ENCODE measurements at places on chromosomes 16 and 17.

- DNase-seq, result no peak
Measured at GRCh38 chr16:64469351-64469750, 652.5 kb downstream of the CDH11 start.

DNA sequence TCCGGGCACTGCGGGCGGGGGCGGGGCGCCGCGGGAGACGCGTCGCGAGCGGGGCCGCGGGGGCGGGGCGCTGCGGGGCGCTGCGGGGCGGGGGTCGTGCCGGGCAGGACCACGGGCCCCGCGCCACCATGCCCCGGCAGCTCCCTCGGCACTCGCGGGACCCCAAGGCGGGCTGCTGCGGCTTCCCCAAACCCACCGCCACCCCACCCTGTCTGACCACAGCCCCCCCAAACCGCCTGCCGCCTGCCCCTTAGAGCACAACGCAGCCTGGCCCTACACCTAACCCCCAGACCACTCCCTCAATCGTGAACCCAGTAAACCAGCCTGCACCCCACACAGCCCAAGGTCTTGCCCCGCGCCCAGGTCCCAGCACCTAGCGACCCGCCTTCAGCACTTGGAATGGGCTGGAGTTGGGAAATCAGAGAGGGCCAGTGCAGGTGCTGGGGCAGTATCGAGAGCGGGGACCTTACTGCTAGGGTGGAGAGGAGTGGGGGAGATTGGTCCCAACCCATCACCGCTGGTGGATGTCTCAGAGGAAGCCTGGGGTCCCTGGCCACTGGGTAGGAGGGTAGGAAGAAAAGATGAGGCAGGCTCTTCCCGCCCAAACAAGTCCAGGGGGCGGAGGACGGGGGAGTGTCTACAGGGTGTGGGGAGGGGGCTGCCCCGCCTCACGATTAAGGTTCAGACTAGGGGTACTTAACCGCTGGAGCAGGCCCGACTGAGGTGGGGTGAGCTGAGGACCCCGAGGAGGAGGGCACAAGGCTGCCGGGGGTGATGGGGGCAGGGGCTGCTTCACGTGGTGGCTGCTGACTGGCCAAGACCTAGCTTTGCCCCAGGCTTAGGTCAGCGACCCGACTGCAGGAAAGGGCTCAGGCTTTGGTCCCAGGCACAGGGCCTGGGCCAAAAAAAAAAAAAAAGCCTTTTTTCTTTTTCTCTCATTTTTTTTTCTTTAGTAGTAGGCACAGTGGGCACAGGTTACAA, 539 bp upstream of the VAMP2 start:
- DNase-seq, result peak; percentile 72

DNA sequence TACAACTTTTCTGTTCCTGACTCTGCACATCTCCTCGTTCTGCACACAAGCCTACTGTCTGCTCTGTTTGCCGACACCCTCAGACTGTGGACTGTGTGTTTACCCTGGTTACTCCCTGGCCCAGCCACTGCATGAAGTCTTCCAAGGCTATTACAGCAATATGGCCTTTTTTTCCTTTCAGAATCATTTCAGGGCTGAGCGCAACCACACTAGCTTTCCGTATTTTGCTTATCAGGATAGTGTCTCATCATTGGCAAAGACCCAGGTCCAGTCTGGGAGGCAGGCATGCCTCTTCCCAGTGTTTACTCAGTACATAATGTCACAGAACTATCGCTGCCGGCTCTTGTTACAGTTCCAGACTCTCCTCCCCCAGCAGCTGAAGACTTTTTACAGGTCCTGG, 10.1 kb downstream of the DNAH9 start:
- DNase-seq, result no peak

- DNase-seq, result no peak
Measured at GRCh38 chr16:57652695-57653471, 15.2 kb upstream of the ADGRG3 start.

GRCh38 chr17:40399185-40399584, 18.5 kb downstream of the TOP2A start:
- DNase-seq, result no peak

- no peak for DNase-seq
Measured at GRCh38 chr16:50599494-50599893, 51.3 kb downstream of the NKD1 start.

GRCh38 chr17:63537001-63537400, 13.3 kb upstream of the DCAF7 start:
- DNase-seq, result no peak

- DNase-seq, result no peak
Measured at GRCh38 chr16:79587897-79588296, 12.6 kb downstream of the MAF start.

DNA sequence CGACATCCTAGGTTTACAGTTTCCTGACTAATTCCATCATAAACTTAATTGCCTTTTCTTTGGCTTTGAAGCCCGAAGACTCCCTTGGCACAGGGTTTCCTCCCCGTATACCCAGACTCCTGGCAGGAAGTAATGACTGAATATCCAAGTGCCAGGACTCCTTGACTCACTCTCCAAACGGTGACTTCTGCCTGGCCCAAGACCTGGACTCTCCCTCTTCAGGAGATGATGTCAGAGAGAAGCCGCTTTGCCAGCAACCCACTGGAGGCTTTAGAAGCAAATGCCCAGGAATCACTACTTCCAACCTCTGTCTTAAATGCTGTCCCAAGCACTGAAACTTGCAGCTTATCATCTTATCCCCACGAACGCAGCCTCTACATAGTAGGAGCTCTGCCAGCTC, 146.5 kb downstream of the RGS9 start:
- DNase-seq, result no peak

- no peak for DNase-seq
Measured at GRCh38 chr17:30326809-30327208, 7.0 kb downstream of the TMIGD1 start.

- DNase-seq, result no peak
Measured at GRCh38 chr17:55437159-55437605, 15.5 kb upstream of the MMD start.

DNA sequence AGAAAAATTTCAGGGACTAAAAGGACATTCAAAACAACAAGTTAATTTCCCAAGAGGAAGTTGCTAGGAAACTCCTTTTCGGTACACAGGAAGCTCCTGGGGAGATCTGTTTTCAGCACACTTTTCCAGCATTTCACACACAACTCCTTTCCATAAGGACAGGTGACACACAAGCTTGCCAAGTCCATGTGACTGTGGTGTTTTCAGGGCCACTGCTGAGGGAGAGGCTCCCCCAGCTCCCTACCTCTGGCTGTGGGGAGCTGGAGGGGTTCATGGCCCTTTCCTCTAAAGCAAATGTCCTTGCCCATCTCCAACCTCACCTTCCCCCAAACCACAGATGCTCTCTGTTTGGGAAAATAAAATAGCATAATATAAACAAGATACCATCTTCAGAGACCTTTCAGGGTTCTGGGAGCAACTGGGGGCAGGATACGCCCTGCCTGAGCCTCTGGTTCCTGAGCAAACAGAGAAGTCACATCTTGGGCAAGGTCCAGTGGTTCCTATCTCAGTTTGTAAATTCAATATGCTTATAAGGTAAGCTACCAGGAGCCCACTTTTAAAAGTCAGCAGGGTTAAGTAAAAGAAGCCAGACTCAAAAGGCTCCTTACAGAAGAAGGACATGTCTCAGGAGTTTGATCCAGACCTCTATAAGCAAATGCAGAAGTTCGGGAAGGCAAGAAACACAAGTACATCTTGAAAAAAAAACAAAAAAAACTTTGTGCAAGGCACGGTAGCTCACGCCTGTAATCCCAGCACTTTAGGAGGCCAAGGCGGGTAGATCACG, 3.0 kb downstream of the PDZD9 start:
- DNase-seq, result no peak

GRCh38 chr16:179211-180092, 807 bp upstream of the HBQ1 start:
- DNase-seq, result no peak

DNA sequence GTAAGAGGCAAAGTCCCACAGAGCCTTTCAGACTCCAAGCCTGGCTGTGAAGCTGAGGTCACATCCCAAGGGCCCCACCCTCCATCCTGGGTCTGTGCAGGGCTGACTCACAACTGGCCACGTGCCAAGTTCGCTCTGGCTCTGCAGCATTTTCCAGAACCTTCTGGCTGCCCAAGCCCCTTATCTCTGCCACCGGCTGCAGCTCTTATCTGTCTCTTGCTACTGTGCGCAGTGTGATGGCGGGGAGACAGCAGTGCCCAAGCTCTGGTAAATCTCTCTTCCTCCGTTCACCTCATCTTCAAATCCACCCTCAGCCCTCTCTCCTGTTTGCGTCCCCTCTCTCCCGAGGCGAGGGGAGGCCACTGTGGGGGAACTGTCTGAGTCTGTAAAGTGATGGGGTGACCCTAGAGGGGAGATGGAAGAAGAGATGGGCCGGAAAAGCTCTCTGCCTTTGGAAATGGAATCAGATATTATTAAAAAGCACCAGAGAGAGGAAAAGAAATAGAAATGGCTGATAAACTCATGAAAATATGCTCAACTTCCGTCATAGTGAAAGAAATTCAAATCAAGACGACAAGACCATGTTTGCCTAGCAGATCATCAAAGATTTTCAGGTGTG, 162.7 kb upstream of the CDC42EP4 start:
- no peak for DNase-seq

- DNase-seq, result no peak
Measured at GRCh38 chr16:57265850-57266530, 18.5 kb downstream of the PLLP start.

- no peak for DNase-seq
Measured at GRCh38 chr16:28617874-28618273, 8.0 kb upstream of the SULT1A1 start.

GRCh38 chr17:2323629-2324314, 12.5 kb downstream of the TSR1 start:
- DNase-seq, result no peak

DNA sequence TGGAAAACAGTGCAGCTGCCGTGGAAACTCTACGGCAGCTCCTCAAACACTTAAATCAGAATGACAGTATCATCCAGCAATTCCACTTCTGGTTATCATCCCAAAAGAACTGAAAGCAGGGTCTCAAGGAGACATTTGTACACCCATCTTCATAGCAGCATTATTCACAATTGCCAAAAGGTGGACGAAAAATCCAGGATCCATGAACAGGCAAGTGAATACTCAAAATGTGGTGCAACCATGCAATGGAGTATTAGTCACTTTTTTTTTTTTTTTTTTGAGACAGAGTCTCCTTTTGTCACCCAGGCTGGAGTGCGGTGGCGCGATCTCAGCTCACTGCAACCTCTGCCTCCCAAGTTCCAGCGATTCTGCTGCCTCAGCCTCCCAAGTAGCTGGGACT, 10.6 kb upstream of the AATK start:
- DNase-seq, result no peak

DNA sequence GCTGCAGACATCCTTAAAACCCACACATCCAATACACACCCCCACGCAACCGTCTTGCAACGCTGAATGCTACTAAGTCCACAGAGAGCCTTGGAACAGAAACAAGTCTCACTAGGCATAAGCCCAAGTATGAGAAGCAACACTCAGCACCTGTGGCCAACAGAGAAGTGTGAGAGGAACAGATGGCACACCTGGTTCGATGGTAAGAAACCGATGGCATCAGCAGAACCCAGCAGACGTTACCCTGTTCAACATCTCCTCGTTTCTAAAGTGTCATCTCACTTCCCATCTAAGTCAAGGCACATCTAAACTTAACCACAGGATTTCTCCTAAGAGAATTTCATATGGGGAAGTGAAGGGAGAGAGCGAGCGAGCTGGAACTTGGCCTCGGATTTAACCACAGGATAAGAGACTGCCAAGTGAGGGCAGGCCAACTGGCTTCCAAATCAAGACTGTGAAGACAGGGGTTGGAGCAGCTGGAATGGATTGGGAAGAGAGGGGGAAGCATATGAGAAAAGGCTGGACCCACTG, 41.0 kb downstream of the NXPH3 start:
- DNase-seq, result no peak

GRCh38 chr17:82985428-82985805, 94.0 kb upstream of the METRNL start:
- no peak for DNase-seq

DNA sequence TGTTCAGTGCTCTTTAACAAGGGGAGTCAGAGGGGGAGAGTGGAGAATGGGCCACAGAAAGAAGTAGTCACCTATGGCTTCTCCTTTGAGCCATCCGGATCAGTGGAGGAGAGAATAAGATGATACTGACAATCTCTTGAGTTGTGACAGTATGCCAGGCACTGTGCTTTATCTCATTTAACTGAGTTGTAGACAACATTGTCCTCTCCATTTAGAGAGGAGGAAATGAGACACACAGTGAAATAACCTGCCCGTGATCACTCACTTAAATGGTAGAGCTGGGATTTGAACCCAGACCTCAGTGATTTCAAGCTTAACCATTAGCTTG, 17.8 kb upstream of the EEF2K start:
- DNase-seq, result no peak

- DNase-seq, result no peak
Measured at GRCh38 chr17:65856865-65857264, 295.4 kb upstream of the AXIN2 start.

GRCh38 chr17:29157310-29157709, 22.9 kb downstream of the MYO18A start:
- DNase-seq, result no peak

- no peak for DNase-seq
Measured at GRCh38 chr16:56354016-56354415, 71.3 kb downstream of the AMFR start.

DNA sequence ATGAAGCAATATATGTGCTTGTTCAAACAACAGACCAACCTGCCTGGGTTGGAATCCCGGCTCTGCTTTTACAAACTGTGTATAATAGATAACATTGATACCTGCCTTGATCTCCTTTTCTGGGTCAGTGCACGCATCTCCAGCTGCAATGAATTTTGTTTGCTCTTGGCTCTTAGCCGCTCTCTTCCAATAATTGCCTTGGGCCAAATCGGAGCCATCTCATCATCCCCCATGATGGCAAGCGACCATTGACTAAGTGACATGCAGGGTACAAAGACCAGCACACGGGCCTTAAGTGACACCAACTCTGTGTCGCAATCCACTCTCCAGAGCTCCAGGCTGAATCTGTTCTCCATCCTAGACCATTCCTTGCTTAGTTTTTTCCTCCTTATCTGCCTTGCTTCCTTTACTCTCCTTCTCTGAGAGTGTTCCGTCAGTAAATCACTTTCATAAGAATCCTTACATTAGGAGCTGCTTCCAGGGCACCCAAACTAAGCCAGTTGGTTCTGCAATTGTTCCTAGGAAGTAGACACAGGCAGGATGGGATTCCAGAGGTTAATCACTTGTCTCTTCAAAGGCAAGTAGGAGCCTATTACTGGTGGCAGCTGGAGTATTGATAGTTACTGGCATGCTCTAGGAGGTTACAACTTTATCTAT, 134.2 kb downstream of the ABCA8 start:
- no peak for DNase-seq

DNA sequence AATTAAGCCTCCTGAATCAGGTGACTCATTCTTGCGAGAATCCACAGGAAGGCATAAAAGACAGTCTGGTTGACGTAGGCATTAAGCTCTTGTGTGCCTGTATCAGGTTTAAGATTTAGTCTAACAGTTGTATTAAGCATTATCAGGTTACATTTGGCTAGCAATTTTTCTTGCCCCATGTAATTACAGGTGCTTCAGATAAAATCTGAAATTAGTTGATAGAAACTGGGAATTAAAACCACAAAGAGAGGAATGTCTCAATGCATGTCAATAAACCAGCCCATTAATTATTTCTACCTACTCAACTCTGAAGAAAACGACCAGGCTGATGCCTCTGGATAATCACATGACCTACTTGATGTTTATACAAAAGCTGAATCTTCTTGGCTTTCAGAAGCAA, 217.2 kb downstream of the CA10 start:
- DNase-seq, result no peak

All from activated effector memory CD4-positive, alpha-beta T cell treated with anti-CD3 and anti-CD28 coated beads, Interleukin-2, amount 50 U/mL, for 16 hours (primary cell).